Vagina (tissue), 2 donors: ENCODE measurements at places on chromosomes 16 and 17.

DNA sequence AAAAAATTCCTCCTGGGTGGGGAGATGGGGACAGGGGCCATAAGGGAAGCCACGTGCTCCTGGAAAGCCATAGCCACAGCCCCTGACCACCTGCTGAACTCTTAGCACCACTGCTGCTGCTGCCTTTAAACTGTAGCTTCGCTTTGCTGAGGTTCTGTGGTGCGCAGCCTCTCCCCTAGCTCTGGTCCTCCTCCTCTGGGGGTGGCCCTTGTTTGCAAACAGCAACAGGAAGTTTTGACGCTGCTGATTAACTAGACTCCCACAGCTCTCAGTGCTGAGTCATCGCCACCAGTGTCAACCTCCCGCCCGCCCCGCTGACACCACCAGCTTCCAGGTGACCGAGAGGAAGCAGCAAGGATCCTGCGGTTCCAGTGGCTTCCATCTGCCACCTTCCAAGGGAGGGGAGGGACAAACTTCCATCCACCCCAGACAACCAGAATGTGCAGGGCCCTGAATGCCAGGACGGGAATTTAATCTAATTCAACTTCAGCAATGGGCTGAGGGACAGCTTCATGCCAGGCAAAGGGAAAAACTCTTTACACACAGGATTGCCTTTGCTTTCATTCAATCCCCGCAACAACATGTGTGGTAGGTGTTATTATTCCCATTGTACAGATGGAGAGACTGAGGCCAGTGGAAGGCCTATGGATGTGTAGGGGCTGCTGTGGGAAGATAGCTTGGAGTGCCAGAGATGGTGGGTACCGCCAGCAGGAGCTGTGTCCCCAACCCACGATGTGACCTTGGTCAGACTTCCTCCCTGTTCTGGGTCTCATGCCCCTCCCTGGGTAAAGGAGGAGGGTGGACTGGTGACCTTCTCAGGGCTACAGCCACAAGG, 8.1 kb upstream of the KIFC3 start:
- DNase-seq: no peak

GRCh38 chr16:10751291-10751697, 7.7 kb downstream of the NUBP1 start:
- no peak for DNase-seq

DNA sequence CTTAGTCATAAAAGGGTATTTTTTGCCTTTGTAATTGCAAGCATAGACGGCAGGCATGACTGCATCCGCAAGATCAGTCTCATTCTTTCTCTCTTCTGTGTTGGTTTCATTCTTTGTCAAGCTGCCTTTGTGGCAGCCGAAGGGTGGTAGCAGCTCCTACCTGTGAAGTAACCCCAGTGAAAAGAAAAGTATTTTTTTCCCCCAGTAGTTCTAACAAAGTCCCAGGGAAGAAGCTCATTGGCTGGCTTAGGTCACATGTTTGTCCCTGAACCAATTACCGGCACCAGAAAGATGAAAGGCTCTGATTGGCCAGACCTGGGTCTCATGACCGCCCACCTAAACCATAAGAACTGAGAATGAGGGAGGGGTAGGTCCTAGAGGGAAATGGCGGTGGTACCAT, 110.7 kb downstream of the RAP1GAP2 start:
- no peak for DNase-seq

DNA sequence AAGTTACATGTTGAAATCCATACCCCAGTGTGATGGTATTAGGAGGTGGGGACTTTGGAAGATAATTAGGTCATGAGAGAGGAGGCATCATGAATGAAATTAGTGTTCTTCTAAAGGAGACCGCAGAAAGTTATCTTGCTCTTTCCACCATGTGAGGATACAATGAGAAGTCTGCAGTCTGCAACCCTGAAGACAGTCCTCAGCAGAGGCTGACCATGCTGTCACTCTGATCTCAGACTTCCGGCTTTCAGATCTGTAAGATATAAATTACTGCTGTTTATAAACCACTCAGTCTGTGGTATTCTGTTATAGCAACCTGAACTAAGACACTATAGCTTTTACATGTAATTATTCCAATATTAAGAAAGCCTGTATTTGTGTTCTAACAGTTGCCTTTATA, 116.7 kb upstream of the CES5A start:
- no peak for DNase-seq

DNA sequence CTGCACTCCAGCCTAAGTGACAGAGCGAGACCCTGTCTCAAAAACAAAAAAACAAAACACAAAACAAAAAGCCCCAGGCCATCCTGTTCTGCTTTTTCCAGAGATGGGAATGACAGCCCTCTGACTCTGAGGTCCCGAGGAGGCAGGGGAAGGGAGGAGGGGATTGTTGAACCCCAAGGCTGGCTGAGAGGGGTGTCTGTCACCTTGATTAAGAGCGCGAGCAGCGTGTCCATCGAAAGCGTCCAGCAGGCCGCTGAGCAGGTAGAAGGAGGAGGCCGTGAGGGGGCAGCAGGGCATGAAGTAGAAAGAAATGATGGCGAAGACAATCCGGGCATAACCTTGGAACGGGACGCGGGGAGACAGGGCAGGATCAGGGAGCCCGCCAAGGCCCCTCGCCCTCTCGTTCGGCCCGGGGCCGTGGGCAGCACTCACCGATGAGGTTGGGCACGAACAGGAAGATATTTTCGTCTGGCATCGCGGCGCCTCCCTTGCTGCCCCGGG, 593 bp downstream of the CDIPT start:
- DNase-seq: no peak

DNA sequence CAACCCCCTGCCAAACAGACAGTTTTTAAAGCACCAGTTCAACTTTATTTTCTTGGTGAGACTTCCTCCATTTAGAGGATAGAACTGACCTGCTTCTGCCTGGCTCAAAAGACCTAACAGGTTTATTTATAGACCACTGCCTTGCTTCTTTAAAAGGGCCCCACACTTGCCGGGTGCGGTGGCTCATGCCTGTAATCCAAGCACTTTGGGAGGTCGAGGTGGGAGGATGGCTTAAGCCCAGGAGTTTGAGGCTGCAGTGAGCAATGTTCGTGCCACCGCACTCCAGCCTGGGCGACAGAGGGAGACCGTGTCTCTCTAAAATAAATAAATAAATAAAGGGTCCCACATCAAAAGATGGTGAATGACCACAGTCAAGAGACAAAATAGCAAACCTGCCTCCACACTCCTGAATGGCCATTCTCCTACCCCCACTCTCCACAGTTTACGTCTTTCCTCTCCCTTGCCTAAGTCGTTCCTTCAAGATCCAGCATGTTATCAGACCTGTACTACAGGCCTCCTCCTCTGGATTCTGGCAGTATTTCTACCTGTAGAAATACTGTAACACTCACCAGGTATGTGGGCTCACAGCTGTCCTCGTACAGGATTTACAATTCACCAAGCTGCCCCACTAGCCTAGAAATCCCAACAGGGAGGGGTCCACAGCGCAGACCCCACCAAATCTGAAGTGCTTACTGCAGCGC, 95.6 kb downstream of the SMG6 start:
- no peak for DNase-seq

GRCh38 chr16:59046335-59046734, 312.2 kb upstream of the GOT2 start:
- DNase-seq: no peak

DNA sequence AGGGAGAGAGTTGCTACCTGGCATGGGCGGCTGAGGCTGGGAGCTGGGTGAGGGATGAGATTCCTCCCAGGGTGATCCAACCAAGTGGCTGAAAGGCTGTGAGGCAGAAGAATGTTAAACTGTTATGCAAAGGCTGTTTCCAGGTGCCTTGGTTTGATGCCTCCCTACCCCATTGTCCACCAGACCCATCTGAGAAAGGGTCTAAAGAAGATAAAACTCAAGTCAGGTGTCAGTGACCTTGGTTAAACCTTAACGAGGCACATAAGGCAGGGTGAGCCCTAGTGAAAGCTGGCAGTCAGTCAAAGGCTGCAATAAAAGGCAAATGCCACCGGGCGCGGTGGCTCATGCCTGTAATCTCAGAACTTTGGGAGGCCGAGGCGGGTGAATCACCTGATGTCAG, 23.8 kb downstream of the LDHD start:
- DNase-seq: no peak

DNA sequence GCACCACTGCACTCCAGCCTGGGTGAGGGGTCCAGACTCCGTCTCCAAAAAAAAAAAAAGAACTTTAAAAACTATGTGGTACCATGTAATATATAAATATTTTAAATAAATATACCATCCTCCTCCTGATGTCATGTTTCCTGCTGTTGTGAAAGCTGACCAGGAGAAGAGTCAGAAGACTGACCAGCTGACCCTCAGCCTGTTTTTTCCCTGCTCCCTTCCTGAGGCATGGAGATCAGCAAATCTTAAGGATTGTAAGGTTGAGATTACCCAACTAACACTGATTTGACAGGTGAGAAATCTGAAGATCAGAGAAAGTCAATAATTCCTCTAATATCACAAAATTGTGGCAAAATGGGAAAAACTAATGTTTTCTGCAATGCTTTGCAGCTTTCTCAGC, 18.1 kb downstream of the NCOR1 start:
- DNase-seq: no peak

- no peak for DNase-seq
These were observed 79.4 kb upstream of the KSR1 start for GRCh38 chr17:27376637-27377547.

- peak; percentile 90 for DNase-seq
These were observed 17.9 kb downstream of the KPNA2 start for GRCh38 chr17:68053231-68054013.

DNA sequence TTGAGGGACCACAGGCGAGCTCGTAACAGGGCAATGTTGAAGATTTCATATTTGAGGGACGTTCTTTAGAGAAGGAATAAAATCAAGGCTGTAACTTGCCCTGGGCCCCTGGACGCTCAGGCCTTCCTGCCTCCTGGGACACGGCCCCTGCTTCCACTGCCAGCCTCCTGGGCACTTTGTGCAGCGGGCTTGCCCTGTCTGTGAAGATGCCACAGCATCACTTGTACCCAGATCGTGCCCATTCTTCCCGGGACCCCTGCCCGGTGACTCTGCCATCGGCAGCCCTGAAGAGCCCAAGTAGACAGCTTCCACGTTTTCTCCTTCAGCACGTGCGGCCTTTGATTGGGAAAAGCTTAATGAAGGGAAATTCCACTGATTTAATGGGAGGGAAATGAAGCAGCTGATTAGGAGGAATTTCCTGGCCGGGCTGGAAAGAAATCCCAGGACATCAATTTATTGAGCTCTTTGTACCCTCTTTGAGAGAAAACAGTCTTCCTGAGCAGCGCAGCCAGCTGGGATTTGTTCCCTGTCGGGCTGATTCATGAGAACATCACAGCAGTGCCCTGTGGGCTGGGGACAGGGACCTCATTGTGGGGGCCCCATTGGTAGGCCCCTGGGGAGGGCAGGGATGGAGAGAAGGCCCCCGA, 71.5 kb downstream of the CRISPLD2 start:
- DNase-seq: no peak

DNA sequence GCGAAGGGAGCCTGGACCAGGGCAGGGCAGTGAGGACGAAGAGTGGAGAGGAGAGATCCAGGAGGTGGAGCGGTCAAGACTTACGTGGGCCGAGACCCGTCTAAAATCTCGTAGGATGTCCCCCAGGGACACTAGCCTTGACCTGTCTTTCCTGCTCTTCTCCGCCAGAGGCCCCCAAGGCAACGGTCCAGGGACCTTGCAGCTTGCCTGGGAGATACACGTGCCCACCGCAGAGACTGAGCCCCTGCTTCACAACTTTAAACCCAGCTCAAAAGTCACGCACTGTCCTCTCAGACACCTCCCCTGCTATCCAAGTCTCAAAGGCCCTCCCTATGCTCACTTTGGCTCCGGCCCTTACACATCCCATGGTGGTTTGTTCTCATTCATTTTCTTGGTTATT, 9.4 kb downstream of the TIGD7 start:
- DNase-seq: no peak

DNA sequence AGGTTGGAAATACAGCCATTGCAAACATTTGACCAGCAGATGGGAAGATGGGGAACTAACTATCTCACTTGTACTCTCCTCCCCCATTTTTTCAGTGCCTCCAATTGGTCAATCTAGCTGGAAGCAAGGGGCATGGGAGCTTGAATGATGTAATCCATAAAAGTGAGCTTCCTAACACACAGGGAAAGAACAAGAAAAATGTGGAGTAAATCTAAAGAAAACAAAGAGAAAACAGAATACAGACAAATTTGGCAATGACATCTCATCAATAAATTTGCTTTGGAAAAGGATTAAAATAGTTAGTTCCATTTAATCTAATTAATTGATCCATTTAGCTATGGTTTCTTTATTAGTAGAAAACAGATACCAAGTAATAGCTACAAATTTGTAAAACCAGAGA, 592.6 kb upstream of the SOX9 start:
- DNase-seq: no peak

- DNase-seq: no peak
These were observed at the start of gene ATAD5 for GRCh38 chr17:30831663-30832437. Gene ATAD5, plus strand, starts transcription at chr17:30831966. Its CDS starts 382 bp downstream, at chr17:30832348.

GRCh38 chr17:16937431-16937830, 34.5 kb downstream of the TNFRSF13B start:
- DNase-seq: peak; percentile 49

DNA sequence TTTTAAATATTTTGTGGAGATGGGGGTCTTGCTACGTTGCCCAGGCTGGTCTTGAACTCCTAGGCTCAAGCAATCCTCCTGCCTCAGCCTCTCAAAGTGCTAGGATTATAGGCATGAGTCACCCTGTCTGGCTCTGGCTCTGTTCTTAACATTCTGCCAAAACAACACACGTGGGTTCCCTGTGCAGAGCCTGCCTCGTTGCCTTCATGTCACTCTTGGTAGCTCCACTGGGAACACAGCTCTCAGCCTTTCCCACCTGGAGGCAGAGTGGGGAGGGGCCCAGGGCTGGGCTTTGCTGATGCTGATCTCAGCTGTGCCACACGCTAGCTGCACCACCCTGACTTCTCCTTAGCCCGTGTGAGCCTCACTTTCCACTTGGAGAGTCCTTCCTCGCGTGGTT, 19.3 kb downstream of the CRISPLD2 start:
- DNase-seq: no peak

DNA sequence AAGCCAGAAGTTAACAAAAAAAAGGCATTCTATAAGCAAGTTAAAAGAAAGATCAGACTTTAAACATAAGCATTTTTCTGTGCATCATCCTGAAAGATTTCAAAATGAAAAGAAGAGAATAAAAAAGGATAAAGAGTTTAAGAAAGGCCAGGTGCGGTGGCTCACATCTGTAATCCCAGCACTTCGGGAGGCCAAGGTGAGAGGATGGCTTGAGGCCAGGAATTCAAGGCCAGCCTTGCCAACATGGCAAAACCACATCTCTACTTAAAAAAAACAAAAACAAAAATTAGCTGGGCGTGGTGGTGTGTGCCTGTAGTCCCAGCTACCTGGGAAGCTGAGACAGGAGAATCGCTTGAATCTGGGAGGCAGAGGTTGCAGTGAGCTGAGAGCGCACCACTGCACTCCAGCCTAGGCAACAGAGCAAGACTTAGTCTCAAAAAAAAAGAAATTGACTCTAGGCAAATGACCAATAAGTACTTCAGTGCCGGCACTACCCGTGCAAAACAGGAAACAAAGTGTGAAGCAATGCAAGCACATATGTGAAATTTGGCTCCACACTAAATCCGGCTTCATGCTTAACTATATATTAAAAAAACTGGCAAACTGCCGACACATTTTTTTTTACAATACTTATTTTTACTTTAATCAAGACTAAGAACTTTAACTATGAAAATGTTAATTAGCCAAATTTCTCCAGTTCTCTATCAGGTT, 83.2 kb upstream of the C17orf78 start:
- no peak for DNase-seq

GRCh38 chr16:56833243-56833970, 31.6 kb upstream of the SLC12A3 start:
- no peak for DNase-seq
